ENCODE measurements at places on chromosomes 2 and 18. TPM values are rescaled to one million over a fixed set of nuclear protein-coding genes. Genes with fewer than 3 reads are reported as not detected.

Gene PDE1A
- total RNA-seq, result 26.8 TPM

Gene TMEM247
- not detected for total RNA-seq

Gene COL4A3
- 8.3 TPM for total RNA-seq

Gene NXPH2
- not detected for total RNA-seq

Gene DNAJC5G
- total RNA-seq, result not detected

Gene PCGF1
- 36.6 TPM for total RNA-seq

Gene DSG1
- not detected for total RNA-seq

Gene RRM2
- total RNA-seq, result 6.3 TPM

Gene OTX1
- total RNA-seq, result 0.12 TPM

Gene RESP18
- total RNA-seq, result not detected

Gene PROKR1
- total RNA-seq, result not detected

Gene PTPRN
- 9.0 TPM for total RNA-seq

Gene BUB1
- total RNA-seq, result 9.5 TPM

Gene RASGRP3
- 4.1 TPM for total RNA-seq

Gene DCTN1
- total RNA-seq, result 180 TPM

Gene PRSS56
- total RNA-seq, result not detected

Gene CENPA
- 2.9 TPM for total RNA-seq

Gene DCDC2C
- not detected for total RNA-seq

Gene ERFE
- 0.82 TPM for total RNA-seq

Gene CGREF1
- total RNA-seq, result 15.8 TPM

Gene MYO7B
- total RNA-seq, result 0.23 TPM

Gene CROCC2
- 0.12 TPM for total RNA-seq

Gene CAMKMT
- total RNA-seq, result 4.3 TPM

Gene SCN1A
- total RNA-seq, result not detected

Gene ATP6V1C2
- not detected for total RNA-seq

Gene TUBA4B
- not detected for total RNA-seq

Gene CYTIP
- 0.23 TPM for total RNA-seq

Gene BCL2
- 7.3 TPM for total RNA-seq

Gene ARHGAP25
- 1.1 TPM for total RNA-seq
